DMS 273 treated with DMSO at 0.1 percent for 48 hours (cell line): ENCODE measurements at places on chromosomes 4 and X.

DNA sequence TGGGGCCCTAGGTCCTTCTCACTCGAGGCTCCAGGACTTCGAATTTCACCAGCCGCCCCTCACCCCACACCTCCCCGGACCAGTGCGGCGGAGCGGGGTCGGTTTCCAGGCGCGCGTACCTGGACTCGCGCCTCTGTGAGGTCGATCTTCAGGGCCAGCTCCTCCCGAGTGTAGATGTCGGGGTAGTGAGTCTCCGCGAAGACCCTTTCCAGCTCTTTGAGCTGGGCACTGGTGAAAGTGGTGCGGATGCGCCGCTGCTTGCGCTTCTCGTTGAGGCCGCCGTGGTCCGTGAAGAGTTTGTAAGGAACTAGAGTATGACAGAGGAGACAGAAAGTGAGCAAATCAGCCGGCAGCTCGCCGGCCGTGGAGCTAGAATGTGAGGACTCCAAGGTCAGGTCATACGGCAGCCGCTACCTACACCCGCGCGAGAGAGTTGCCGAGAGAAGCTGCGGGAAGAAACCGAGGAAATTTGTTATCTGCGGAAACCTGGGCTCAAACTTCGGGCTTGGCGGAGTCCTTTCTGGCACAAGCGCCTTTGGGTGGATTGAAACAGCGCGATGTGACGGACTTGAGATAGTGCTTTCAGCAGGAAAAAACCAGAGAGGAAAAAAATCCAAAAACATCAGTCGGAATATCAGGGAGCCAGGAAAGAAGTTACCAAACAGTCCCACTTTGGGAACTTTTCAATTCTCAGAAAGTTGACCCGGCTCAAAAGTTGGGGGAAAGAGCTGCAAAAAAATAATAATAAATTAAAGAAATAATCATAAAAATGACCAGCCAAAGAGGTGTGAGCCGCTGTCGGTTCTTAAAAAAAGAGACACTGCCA is 1.1 kb downstream of the PHOX2B start:
- DNase-seq: no peak

- no peak for DNase-seq
Measured at GRCh38 chrX:17674601-17675000, 62.7 kb upstream of the SCML1 start.

GRCh38 chr4:38574559-38575333 is 89.3 kb upstream of the KLF3 start:
- DNase-seq: peak; percentile 57

- DNase-seq: no peak
Measured at GRCh38 chr4:122212880-122213279, 60.7 kb downstream of the BLTP1 start.

DNA sequence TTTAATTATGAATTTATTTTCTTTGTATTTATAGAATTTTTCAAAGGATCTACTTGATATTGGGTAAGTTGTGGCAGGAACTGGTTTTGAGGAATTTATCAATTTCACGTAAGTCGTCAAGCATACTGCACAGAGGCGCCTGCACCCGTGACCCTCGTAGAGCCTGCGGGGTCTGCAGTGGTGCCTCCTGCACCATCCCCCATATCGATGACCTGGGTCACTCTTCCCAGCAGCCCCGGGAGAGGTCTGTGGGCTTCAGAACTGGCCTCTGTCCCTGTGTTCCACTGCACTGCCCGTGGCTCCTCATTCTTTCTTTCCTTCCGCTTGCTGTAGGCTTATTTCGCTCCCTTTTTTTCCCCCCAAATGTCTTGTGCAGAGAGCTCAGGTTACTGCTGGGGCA is 31.5 kb upstream of the CPLX1 start:
- DNase-seq: no peak

GRCh38 chrX:139802048-139802447 is 94.1 kb upstream of the MCF2 start:
- no peak for DNase-seq

GRCh38 chr4:56790691-56791091 is 30.8 kb downstream of the SPINK2 start:
- no peak for DNase-seq

DNA sequence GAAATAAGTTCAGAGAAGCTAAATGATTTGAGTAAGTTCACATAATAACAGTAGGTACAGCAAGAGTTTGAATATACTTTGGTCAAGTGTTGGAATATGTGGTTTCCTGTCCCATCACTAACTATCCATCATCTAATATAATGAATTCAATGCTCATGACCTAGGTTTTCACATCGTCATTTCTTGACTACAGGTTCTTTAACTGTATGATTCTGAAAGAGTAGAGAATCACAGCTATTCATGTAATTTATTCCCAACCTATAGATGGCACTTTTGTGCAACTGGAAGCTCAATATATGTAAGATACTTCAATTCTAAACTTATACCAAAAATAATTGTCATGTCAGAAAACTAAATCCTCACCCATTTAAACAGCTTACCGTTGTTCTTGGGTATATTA is 53.1 kb downstream of the TIGD2 start:
- DNase-seq: no peak

- no peak for DNase-seq
Measured at GRCh38 chr4:86099348-86099747, 260.5 kb downstream of the MAPK10 start.

DNA sequence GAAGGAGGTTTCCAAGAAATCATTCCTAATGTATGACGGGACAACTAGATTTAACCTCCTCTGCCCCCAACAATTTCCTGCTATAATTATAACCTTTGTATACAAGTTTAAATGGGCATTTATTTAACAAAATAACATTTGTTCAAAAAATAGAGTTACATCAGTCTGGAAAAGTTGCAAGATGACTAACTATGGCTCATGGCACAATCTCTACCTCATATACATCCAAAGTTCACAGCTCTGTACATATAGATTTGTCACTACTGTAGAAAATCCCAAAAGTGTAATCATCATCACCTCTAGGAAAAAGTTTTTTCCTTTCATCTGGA is 3.8 kb upstream of the RPS6KA3 start:
- no peak for DNase-seq

DNA sequence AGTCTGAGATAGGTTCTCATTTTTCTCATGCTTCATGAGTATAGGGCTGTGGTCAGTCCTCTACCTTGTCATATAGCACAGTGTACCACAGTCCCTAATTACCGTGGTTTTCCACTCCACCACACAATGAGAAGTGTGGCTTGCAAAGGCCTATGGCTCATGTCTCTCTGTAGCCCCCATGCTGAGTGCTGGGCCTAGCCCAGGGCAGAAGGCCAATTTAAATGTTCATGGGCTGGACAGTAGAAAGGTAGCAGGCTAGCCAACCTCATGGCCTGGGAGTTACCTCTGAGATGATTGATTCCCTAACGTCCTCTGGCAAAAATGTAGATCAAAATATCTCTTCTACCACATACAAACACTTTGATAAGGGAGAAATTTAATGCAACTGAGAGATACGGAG is 222.5 kb downstream of the AFF2 start:
- DNase-seq: no peak

DNA sequence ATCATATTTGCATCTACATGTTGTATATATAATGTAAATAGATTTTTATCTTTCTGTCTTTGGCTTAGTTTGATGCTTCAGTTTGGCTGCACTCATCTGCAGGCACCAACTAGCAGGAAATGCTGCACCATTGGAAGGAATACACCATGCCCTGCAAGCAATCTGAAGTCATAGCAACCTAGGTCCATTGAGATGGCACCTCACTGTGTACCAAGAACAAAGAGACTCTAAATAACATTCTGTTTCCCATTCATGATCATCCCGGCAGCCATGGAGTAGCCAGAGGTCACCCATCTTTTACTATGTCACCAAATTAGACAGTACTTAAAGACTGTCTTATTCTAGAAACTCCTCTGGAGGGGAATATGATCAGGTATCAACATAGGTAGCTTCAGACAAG is 40.8 kb upstream of the HS6ST2 start:
- no peak for DNase-seq

DNA sequence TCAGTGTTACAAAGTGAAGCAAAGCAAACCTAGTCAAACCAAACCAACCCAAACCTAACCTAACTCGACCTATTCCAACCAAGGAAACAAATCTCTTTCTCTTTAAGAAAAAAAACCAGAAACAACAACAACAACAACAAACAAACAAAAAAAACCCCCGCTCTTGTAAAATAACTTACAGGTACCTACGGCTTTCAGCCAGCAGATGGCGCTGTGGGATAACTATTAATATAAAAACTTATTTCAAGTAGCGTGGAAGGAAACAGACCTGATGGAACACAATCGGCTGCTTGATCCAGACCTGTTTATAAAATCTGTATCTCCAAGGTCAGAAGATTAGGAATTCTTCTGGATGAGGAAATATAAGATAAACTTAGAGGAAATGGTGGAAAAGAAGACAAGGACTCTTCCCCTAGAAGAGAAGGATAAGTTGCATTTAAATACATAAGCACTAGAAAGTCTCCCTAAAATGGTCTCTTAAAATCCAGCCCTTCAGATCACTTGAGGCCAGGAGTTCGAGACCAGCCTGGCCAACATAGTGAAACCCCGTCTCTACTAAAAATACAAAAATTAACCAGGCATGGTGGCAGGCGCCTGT is 34.4 kb upstream of the CDKL5 start:
- DNase-seq: peak; percentile 51

DNA sequence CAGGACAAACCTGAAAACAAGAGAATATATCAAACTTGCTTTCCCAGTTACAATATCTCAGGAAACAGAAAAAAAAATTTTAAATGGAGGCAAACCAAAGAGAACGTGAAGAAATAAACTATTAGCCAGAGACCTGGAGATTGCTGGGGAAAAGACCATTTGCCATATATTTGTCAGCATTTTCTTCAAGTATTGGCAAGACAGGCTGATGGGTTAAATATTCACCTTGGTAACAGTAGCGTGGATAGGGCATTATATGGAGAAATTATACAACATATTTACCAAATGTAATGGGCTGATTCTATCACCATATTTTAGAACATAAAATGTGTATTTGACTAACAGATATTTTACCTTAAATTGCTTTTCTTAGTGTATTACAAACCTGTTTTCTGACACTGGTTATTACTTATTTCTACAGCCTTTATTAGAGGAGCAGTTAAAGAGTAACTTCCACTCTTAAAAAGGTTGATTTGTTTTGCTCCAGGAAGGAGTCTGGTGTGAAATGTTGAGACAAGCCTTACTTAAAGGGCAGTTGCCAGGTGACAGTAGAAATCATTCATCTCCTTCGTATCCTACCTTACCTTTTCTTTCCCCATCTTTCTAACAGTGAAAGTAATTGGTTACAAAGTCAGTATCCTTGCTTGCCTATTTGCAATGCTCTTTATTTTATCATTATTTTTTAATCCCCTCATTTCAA is 575.5 kb downstream of the GBA3 start:
- no peak for DNase-seq

- DNase-seq: no peak
Measured at GRCh38 chr4:73308286-73308685, 49.7 kb upstream of the ANKRD17 start.

GRCh38 chrX:48086082-48086481 is 14.6 kb upstream of the ZNF630 start:
- DNase-seq: no peak

- DNase-seq: no peak
Measured at GRCh38 chr4:8352368-8353157, 83.0 kb downstream of the HTRA3 start.

- DNase-seq: no peak
Measured at GRCh38 chrX:109844986-109845385, 111.9 kb upstream of the ACSL4 start.

GRCh38 chr4:81802285-81802846 is 330.7 kb upstream of the RASGEF1B start:
- no peak for DNase-seq

- DNase-seq: no peak
Measured at GRCh38 chrX:44071070-44071645, 98.0 kb upstream of the NDP start.

DNA sequence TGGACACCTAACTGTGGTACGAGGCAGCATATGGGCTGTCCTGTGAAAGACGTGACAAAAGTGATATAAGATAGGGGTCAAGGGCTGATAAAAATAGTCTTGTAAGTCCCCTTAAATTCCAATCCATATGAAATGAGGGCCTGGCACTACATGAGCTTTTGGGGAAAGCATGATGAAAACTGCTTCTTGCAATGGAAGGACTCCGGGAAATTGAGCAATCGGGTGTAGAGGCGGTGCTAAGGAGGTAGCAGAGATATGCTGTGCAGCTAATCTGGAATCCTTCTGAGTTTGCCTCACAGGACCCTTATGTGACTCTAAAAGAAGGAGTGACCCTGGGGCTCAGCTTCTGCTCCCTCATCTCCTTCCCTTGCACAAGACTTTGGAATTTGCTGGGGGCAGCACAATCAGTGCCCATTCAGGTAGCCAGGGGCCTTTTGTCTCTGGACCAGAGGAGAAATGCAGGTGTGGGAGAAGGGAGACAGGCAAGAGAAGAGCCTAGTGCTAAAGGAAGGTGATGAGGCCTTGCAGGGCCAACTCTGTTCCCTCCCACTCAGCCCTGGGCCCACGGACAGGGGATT is 12.8 kb downstream of the CLDN2 start:
- no peak for DNase-seq

- DNase-seq: no peak
Measured at GRCh38 chr4:122617597-122618593, 3.0 kb downstream of the IL21 start.

- no peak for DNase-seq
Measured at GRCh38 chrX:18045436-18045835, 175.2 kb downstream of the BEND2 start.

DNA sequence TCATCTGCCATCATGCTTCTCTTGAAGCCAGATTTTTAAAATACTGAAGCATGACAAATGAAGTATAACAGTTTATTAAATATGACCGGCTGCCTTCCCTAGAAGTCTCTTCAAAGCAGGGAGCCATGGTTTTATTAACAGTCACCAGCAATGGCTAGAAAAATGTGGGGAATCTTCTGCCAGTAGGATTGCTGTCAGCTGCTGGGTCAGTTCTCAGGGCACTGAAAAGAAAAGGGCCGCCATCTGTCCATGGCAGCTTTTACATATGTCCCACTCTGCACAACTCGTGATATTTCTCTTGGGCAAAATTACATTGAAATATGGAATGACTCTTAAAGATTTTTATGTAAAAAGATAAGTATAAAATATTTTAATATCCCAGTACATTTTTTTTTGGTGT is 2.8 kb downstream of the CCNG2 start:
- peak; percentile 3 for DNase-seq

GRCh38 chrX:153873282-153874084 is 12.5 kb downstream of the L1CAM start:
- no peak for DNase-seq

- no peak for DNase-seq
Measured at GRCh38 chrX:106725931-106726330, 570 bp upstream of the RNF128 start.

- no peak for DNase-seq
Measured at GRCh38 chr4:141455651-141456050, 180.7 kb upstream of the IL15 start.
